Spleen (tissue), 13 donors: ENCODE measurements at places on chromosomes 3 and 15. TPM values are rescaled to one million over a fixed set of nuclear protein-coding genes. Genes with fewer than 3 reads are reported as not detected.

TLR9 gene
- total RNA-seq: 7.7 TPM

BCL2A1 gene
- 69.7 TPM for total RNA-seq

STRIT1 gene
- not detected for total RNA-seq

ARNT2 gene
- total RNA-seq: 11.7 TPM

NDN gene
- 43.9 TPM for total RNA-seq

DUOXA1 gene
- total RNA-seq: not detected

OSBPL10 gene
- 49.8 TPM for total RNA-seq

SLC35G2 gene
- total RNA-seq: 4.8 TPM

HYAL1 gene
- 84.8 TPM for total RNA-seq

NEK10 gene
- 1.9 TPM for total RNA-seq

GHRL gene
- total RNA-seq: 4.2 TPM

APOD gene
- total RNA-seq: 4.8 TPM

ARPIN gene
- 12.8 TPM for total RNA-seq

CACNA2D2 gene
- 1.2 TPM for total RNA-seq

SEMA3G gene
- total RNA-seq: 20.2 TPM

NOX5 gene
- total RNA-seq: 12.5 TPM

RGMA gene
- 0.37 TPM for total RNA-seq

ISLR2 gene
- total RNA-seq: 3.0 TPM

BTLA gene
- 43.5 TPM for total RNA-seq

PLCD1 gene
- 24.0 TPM for total RNA-seq

OIP5 gene
- not detected for total RNA-seq

PPP1R14D gene
- not detected for total RNA-seq

SH2D7 gene
- not detected for total RNA-seq

FANCD2OS gene
- not detected for total RNA-seq

MUC13 gene
- 0.27 TPM for total RNA-seq

ARHGEF26 gene
- total RNA-seq: 0.89 TPM

KCNMB2 gene
- 0.70 TPM for total RNA-seq

CKMT1B gene
- total RNA-seq: not detected

LRRC28 gene
- total RNA-seq: 24.7 TPM

ERICH6 gene
- not detected for total RNA-seq

MAP1A gene
- 2.3 TPM for total RNA-seq

CLN6 gene
- 29.7 TPM for total RNA-seq

CFAP100 gene
- not detected for total RNA-seq

ZNF860 gene
- total RNA-seq: 4.5 TPM

GOLGA8J gene
- not detected for total RNA-seq

PLSCR5 gene
- not detected for total RNA-seq

MYO1E gene
- total RNA-seq: 115 TPM
